Right lobe of liver (tissue), 6 donors: ENCODE measurements at places on chromosomes 4 and X.

DNA sequence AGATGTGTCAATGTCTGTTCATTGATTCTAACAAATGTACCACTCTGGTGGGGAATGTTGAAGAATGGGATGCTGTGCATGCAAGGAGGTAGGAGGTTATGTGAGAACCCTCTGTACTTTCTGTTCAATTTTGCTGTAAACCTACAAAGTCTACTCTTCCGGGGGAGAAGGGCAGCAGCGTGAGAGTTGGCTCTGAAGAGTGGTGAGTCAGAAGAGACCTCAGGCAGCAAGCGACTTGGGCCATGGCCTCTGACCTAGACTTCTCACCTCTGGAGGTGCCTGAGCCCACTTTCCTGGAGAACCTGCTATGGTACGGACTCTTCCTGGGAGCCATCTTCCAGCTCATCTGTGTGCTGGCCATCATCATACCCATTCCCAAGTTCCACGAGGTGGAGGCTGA, 26.7 kb downstream of the MANBA start:
- no peak for DNase-seq

DNA sequence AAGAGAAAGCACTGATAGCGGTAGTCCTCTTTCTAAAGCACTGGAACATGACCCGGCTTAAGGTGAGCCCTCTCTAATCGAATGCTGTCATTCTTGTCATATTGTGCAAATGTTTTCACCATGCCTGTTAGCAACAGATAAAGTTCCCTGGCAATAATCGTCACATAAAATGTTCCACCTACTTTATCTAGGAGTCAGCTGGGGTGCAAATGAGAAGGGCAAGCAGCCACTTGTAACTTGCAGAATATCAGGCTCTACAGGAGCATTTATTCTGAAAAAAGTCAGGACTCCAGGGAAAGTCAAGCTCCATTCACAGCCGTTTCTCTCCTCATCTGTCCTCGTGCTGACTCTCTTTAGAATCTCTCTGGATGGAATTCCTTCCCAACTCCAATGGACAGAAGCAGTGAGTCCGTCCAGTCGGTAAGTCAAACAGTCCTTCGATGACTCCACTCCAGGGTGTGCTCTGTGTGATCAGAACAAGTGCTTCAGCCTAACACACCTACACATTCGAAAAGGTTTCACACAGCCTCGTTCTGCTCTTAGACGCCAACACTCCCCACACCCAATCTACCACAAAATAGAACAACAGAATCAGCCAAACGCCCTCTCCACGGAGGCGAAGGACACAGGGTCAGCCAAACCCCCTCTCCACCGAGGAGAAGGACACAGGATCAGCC, 101.7 kb upstream of the FRG1 start:
- DNase-seq, result no peak

DNA sequence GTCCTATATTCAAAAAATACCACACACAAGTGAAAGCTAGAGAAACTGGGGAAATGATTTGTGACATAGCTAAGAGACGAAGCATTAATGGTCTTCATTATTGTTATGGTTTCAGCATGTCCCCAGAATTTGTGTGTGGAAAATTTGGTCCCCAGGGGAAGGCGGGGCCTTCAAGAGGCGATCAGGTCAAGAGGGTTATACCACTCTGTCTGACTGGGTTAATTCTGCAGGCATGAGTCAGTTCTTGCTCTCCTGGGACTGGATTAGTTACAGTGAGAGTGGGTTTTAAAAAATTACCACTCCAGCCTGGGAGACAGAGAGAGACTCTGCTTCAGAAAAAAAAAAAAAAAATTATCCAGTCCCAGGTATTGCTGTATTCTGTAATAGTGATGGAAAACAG, 2.1 kb upstream of the MTNR1A start:
- no peak for DNase-seq

- DNase-seq, result no peak
Observed at GRCh38 chr4:144450526-144450925, 195.4 kb upstream of the HHIP start.

DNA sequence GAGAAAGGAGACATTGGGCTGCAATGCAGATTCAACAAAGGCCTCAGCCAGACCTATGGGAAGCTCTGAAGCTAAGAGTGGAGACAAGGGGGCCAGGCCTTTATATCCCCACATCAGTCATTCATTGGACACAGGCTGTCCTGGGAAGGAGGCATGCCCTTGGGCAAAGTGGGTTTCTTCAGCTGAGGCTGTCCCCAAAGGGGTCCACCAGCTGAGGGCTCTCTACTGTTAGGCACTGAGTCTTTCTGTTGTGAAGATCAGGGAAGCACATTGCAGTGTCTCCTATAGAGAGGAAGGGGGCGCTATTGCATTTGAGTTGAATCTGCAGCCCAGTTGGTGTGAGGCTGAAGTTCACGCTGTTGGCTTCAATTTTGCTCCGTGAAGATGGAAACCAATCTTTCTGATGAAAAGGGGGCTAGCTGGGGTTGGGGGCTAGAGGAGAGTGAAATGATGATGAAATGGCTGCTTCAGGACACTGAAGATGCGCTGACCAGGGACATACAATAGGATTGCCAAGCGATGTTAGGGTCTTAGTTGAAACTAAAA, 48.0 kb downstream of the SLC25A5 start:
- no peak for DNase-seq

GRCh38 chr4:153375303-153375702, 30.8 kb downstream of the MND1 start:
- no peak for DNase-seq

DNA sequence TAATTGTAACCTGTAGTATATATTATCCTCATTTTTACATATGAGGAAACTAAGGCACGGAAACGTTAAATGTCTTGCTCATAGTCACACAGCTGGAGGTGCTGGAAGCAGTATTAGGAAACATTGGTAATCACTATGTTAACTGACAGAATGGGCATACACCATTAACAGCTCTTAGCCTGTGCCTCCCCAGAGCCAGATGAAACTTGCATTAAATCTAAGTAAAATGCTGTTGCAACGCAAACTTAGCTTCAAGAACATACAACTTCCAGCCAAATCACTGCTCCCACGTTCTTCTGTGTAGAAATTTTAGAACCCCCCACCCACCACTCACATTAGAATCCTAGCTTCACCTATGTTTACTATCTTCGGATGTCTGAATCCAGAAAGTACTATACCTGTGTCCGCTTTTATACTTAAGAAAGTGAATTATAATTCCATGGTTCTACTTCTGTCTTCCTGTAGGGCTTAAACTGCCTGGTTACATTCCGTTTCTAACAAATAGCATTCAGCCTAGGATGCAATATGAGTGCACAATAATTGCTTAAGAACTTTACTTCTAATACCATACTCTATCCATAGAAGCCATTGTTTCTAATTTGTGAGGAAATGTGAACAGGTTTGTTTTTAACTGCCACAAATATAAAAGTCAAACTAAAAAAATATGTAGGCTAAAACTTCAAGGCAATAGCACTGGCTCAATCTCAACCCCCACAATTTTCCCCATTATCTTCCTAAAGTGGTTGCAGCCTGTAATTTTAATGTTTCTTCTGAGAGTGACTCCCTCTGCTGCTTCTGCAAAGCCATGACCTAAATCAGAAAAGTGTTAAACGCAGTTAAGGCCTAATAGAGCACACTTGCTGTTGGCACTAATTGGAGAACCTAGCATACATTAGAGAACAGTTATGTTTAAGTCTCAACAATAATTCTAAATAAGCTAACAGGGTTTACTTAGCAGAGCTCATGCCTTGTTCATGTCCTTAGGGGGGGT, 4.4 kb downstream of the UNC5C start:
- no peak for DNase-seq

GRCh38 chr4:22552812-22553211, 36.9 kb upstream of the ADGRA3 start:
- no peak for DNase-seq

DNA sequence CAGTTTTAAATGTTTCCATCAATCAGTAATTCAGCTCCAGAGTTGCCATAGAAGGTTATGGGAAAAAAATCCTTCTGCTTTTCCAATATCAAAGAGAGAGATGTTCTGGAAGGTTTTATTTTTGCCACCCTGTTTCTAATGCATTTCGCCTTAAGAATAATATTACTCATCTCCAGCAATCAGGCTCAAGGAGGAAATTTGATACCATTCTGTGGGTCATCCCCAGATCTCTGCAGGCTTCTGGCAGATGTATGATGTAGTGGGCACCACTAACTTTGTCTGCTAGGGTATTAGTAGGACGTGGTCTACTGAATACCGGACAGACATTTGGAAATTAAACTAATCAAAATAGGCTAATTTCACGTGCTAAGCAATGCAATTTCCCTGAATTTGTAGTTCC, 645.4 kb upstream of the TENM3 start:
- DNase-seq, result no peak

DNA sequence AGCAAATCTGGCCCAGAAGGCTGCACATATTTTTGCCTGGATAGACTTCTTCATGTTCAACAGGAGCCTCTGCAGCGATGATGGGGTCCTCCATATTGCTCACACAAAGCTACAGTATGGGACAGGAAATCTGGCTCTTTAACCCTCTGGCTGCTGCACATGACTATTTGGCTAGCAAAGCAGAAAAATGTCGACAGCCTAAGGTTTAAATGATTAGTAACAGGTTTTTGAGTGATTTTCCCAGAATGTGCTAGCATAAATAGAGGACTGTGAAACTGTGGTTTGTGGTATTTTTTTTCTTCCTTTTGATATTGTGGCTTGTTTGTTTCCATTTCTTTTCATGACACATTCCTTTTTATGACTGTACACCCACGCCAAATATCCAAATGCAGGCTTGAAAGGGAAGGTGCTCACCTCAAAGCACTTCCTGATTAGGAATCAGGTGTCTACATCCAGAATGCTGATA, 120.2 kb upstream of the GK2 start:
- no peak for DNase-seq
